ENCODE measurements at places on chromosomes 1 and 21. TPM values are rescaled to one million over a fixed set of nuclear protein-coding genes. Genes with fewer than 3 reads are reported as not detected.

FCRL4 gene
- not detected for total RNA-seq

FCER1G gene
- not detected for total RNA-seq

BLZF1 gene
- 14.8 TPM for total RNA-seq

SZRD1 gene
- 56.2 TPM for total RNA-seq

CELA3A gene
- total RNA-seq = not detected

ZNF436 gene
- total RNA-seq = 21.4 TPM

CR1L gene
- total RNA-seq = not detected

HSD11B1 gene
- 49.4 TPM for total RNA-seq

TIE1 gene
- total RNA-seq = 1.5 TPM

TMPRSS3 gene
- total RNA-seq = not detected

ACTA1 gene
- not detected for total RNA-seq

OR2C3 gene
- not detected for total RNA-seq

SGIP1 gene
- total RNA-seq = under 0.01 TPM

MYBPH gene
- 0.93 TPM for total RNA-seq

FNDC5 gene
- total RNA-seq = 2.9 TPM

MXRA8 gene
- 672 TPM for total RNA-seq

TMEM240 gene
- total RNA-seq = 6.1 TPM

MEX3A gene
- 1.1 TPM for total RNA-seq

USP16 gene
- total RNA-seq = 24.4 TPM

SH2D1B gene
- total RNA-seq = not detected

KIF26B gene
- total RNA-seq = 11.6 TPM

SPATA1 gene
- 0.85 TPM for total RNA-seq

TNFRSF14 gene
- 9.6 TPM for total RNA-seq

CACNA1E gene
- not detected for total RNA-seq

AGBL4 gene
- total RNA-seq = not detected

APOBEC4 gene
- not detected for total RNA-seq

GJC2 gene
- total RNA-seq = 0.60 TPM

SEMA4A gene
- 0.47 TPM for total RNA-seq

PROK1 gene
- total RNA-seq = not detected

TDRD5 gene
- not detected for total RNA-seq

OBSCN gene
- 6.9 TPM for total RNA-seq

FCAMR gene
- total RNA-seq = not detected

TAL1 gene
- not detected for total RNA-seq

MYOG gene
- 8.9 TPM for total RNA-seq

SERPINC1 gene
- total RNA-seq = not detected

NFASC gene
- total RNA-seq = 13.0 TPM

PLA2G4A gene
- 103 TPM for total RNA-seq

ROR1 gene
- total RNA-seq = 93.1 TPM

SYT2 gene
- total RNA-seq = not detected

CHI3L1 gene
- total RNA-seq = 238 TPM

SFN gene
- total RNA-seq = not detected

GJA5 gene
- total RNA-seq = not detected

SYT14 gene
- 0.35 TPM for total RNA-seq

CFAP126 gene
- total RNA-seq = not detected

AMY1A gene
- total RNA-seq = not detected
